ENCODE measurements at places on chromosomes 7 and 10.
A peak's percentile ranks its signal among the peaks of the same experiment; 100 is the strongest.

- no peak for DNase-seq
Measured at GRCh38 chr10:29039091-29039490, 249.8 kb upstream of the LYZL1 start.

DNA sequence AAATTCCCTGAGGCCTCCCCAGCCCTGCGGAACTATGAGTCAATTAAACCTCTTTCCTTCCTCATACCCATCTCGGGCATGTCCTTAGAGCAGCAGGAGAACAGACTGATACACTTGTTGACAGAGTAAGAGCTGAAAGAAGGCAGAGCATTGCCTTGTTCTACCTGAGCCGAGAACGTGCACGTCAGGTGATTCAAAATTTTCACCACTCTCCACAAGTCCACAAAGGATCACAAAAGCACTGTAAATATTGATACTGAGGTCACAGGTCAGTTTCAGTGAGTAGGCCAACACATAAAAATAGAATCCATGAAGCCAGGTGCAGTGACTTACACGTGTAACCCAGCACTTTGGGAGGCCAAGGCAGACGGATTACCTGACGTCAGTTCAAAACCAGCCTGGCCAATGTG, 27.8 kb downstream of the DCLRE1C start:
- no peak for DNase-seq

- no peak for DNase-seq
Measured at GRCh38 chr10:34576797-34577196, 238.3 kb downstream of the PARD3 start.

DNA sequence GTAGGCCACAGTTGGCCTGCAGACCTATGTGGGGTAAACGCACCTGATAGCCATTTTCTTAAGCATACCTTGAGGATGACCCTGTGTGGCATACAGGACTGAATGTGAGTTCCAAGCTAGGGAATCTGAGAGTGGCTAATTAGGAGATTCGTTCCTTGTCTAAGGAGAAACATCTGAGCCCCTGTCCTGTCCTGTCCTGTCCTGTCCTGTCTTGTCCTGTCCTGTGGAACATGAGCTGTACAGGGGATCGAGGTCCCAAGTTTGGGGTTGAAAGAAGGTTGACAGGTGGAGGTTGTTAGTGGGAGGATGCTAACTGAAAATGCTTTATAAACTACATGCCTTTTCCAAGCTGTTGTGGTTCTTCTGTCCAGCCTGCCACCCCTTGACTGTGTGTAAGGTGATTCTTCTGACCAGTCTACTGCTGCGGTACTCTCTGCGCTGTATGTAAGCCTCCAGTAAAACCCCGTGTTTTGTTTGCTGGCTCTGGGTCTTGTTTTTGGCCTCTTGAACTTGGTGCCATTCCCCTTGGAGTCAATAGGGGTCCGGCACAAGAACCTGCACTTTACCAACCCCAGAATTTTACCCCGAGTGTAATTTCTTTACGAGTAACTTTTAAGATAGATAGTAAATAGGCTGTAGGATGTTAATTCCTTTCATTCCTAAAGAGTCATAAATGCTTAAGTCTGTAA, 26.4 kb downstream of the ZNRF2 start:
- DNase-seq = no peak

GRCh38 chr10:5343979-5344378, 20.8 kb upstream of the UCN3 start:
- no peak for DNase-seq

- DNase-seq = no peak
Measured at GRCh38 chr7:3977391-3977790, 676.3 kb downstream of the SDK1 start.

- DNase-seq = no peak
Measured at GRCh38 chr10:119364645-119365600, 157.6 kb downstream of the GRK5 start.

DNA sequence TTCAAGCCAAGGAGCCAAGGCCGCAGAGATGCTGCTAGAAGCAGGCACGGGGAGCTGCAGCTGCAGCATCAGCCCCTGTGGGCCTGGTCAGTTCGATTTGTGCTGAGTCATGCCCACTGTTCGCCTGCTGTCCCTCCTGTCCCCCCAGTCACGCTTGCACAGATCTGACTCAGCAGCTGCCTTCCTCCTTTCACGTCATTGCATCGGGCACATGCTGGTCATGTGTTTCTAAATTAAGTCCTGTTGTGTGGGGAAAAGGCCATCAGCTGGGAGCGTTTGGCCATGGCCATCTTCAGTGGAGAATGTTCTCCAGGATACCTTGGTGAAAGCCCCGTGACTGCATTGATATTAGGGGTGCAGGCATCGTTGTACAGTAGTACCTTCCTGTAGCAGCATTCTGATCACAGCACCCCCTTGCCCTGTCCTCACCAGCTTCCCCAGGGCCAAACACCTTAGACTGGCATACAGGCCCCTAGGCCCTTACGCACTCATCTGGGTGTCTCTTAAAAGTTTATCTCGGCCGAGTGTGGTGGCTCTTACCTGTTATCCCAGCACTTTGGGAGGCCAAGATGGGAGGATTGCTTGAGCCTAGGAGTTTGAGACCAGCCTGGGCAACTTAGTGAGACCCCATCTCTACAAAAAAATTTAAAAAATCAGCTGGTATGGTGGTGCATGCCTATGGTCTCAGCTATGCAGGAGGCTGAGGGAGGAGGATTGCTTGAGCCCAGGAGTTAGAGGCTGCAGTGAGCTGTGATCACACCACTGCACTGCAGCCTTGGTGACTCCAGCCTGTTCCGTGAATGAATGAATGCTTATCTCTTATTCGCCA, 23.2 kb downstream of the POR start:
- peak; percentile 84 for DNase-seq

DNA sequence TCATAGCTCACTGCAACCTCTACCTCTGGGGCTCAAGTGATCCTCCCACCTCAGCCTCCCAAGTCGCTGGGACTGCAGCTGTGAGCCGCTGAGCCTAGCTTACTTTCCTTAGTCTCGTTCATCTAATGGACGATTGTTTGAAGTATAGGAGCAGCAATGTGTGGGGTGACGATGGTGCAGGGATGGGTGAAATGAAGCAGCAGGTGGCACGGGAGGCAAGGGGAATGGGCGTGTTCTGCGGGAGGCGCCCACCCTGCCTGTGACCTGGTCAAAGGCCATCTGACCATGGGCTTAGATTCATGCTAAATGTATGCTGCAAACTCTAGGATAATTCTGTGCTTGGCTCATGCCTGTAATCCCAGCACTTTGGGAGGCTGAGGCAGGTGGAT, 210.7 kb downstream of the MAD1L1 start:
- no peak for DNase-seq

DNA sequence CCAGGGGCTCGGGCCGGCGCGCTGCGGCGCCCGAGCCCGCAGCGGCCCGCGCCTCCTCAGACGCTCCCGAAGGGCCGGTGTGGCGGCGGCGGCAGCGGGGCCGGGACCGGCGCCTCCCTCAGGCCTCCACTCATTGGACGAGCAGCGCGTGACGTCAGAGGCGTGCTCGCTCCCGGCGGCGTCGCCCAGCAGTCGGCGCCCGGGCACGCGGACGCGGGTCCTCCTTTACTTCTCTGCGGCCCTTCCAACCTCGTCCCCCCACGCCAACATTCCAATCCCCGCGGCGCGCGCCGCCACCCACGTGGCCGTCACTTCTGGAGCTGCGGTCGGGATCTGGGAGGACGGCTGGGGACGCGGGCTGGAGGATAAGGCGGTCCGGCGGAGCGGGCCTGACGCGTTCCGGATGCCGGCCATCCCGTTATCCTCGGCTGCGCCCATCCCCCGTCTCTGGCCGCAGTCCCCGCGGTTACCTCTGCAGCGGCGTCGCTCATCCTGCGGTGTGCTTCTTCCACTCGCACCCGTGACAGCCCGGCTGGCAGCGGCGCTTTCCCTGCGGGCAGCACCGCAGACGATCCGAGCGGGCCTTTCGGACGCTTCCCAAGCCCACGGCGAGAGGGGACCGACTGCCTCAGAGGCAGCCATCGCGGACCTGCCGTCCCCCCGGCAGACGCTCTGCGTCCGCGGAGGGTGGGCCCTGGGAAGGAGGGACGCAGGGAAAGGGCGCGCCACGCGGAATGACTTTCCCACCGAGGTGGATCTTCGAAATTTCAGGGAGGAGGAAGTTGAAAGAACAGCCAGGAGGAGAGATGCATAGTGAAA, at the start of gene PDZD8:
PDZD8 (minus strand) TSS at position 81 of the 819 bp plus-strand sequence. CDS start 213 bp downstream, outside the sequence.
- peak; percentile 90 for DNase-seq

GRCh38 chr10:55782181-55782580, 578.9 kb downstream of the ZWINT start:
- DNase-seq = no peak

DNA sequence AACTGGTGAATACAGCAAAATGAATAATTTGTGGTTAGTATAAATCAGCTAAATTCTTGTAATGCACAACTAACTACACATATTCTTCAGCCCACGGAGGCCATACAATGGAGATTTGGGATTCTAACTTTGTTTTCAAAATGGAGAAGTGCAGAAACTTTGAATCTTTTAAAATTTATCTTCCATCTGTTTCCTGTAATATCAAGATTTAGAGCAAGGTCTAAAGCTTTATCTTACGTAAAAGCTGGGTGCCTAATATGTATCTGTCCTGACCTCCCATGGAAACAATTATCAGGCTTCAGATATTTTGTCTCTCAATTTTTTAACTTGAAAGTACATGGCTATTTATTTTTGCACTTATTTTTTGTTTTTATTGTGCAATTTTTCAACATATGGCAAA, 5.0 kb upstream of the AHR start:
- DNase-seq = no peak

GRCh38 chr10:44356139-44357022, 28.5 kb downstream of the CXCL12 start:
- no peak for DNase-seq

DNA sequence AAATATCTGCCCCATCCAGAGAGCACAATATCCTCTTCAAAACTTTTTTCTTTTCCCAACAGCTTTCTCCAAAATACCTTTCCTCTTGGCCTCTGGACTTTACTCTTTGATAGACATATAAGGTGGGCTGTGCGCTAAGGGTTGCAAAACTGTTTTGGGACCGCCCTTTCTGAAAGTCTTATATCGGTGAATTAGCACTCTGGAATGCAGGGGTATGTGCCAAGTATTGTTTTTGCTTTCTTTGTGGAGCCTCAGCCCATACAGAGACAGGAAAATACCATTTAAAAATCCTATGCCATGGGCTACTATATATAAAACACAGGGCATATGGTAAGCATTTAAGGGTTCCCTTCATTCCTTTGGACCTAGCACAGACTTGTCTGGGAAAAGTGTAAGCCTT, 37.7 kb downstream of the PPP1R17 start:
- DNase-seq = no peak

DNA sequence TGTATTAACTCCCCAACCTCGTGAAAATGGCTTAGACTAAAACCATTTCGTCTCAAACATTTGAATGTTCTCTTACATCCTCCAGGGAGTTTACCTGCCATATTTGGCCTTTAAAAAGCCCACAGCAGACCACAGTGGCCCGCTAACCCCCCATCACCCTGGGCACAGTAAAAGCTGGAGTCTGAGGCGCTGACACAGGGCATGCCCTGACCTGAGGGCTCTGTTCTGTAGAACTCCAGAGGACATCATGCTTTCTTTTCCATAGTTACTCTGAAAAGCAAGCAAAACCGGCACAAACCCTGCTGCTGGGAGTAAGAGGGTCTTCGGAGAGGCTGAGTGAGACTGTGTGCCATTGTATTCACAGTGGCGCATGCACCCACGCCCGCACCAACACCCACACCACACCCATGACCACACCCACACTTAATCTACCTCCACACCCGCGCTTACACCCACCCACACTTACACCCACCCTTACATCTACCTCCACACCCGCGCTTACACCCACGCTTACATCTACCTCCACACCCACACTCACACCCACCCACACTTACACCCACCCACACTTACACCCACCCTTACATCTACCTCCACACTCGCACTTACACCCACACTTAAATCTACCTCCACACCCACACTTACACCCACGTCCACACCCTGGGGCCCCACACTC, 32.1 kb downstream of the LRRC27 start:
- no peak for DNase-seq

GRCh38 chr7:80142853-80143580, 8.4 kb downstream of the GNAI1 start:
- DNase-seq = no peak

GRCh38 chr7:144027974-144028373, 20.8 kb upstream of the OR2A5 start:
- DNase-seq = peak; percentile 16
